Muscle of arm (tissue), 14 donors: ENCODE measurements at places on chromosomes 2 and 18. TPM values are rescaled to one million over a fixed set of nuclear protein-coding genes. Genes with fewer than 3 reads are reported as not detected.
A peak's percentile ranks its signal among the peaks of the same experiment; 100 is the strongest.

Gene FABP1
- 0.75 TPM for polyA plus RNA-seq

Gene GAL3ST2
- not detected for polyA plus RNA-seq

Gene CFAP221
- polyA plus RNA-seq = 0.67 TPM

Gene ITGB6
- 77.2 TPM for polyA plus RNA-seq

Gene MC5R
- polyA plus RNA-seq = 0.97 TPM

Gene CRYGD
- polyA plus RNA-seq = not detected

Gene IMMT
- 76.8 TPM for polyA plus RNA-seq

Gene GKN1
- not detected for polyA plus RNA-seq

Gene ERBB4
- 3.1 TPM for polyA plus RNA-seq

Gene TRIM43
- not detected for polyA plus RNA-seq

DNA sequence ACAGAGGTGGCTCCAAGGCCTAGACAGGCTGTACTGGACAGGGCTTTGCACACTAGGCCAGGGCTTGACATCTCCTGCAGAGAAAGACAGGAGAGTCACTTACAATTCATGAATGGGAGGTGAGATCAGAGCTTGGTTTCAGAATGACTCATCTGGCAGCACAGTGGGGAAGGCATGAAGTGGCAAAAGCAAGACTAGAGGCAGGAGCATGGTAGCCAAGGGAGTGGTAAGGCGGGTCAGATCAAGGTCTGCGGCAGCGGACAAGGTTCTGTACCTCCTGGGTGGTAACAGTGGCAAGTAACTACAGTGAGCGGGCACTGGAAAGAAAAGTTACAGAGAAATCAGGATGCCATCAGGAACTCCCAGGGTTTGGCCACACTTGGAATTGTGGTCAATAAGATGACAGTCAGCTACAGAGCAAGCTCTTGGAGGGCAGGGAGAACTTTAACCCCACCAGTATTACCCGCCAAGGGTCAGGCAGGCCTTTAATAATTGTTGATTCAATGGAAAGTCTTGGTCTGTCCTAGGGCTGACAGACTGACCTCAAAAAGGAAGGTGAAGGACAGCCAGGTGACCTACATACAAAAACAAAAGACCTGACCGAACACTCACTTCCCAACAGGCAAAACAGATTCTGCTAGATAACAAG, 5.7 kb downstream of the MCFD2 start:
- DNase-seq = no peak

DNA sequence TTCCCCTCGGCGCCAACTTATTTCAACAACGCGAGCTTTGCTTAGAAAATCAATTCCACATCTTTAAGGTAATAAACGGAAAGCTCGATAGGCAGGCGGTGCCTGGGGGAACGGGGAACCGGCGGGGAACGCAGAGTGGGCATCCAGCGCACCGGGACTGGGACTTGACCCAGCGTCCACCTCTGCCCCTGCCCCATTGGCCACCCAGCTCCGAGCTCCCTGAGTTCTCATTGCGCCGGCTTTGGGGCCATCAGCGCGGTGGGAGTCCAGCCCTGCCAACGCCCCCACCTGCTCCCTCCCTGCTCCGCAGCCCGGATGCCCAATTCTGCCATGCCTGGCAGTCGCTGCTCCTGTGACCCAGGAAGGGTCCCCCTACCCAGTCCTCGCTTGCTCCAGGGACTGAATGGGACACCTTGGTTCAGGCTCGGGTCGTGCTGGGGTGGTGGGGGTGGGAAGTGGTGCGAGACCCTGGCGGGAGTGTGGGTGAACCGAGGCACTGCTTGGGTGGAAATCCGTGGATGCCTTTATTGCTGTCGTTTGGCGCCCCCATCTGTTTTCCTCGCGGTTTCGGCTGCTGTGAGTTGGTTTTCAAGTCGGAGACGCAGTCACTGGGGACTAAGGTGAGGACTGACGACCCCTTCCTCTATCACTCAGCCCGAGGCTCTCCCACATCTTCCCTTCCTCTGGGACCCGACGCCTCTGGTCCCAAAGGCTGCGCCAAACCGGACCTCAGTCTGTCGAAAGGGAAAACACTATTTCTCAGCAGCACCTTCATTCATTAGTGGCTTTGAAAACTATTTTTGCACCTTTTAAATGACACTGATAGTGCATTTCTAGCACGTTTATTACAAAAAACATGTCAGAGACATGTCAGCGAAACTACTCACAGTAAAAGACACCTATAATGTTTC, 2.4 kb upstream of the EVX2 start:
- peak; percentile 40 for DNase-seq

DNA sequence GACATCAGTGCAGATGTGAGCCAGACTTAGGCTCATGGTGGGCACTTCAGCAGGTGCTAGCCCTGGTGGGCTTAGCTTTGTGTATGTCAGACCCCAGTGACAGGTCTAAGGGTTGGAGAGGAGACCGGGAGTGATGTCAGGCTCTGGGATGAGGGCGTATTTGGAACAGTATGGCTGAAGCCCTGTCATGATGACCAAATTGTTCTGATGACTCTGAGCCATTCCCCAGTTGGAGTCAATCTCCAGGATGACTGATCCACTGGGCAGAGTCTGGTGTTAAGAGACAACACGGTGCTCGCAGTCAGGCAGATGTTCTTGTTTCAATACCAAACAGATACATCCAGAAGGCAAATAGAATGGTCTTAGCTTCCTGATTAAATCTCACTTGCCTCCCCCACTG, 241.5 kb downstream of the SOX11 start:
- no peak for DNase-seq

GRCh38 chr2:225274751-225275150, 124.8 kb upstream of the NYAP2 start:
- no peak for DNase-seq

DNA sequence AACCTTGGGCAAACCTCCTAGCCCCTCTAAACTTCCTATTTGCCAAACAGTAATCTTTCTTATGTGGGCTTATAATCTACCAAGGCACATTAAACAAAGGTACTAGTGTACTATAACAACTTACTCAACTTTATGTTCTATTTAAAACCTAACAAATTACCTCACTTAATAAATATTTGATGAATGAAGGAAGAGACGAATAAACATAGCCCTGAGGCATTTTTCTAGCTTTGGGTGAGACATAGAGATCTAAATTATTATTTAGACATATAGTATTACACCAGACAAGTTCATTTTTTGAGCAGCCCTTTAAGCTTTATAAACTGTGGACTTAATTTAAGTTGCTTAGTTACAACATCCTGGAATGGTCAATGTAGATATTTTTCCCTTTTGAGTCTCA, 104.6 kb downstream of the UNC80 start:
- DNase-seq = no peak

GRCh38 chr18:76177160-76177559, 317.9 kb downstream of the ZNF516 start:
- no peak for DNase-seq

- DNase-seq = no peak
Measured at GRCh38 chr18:10745971-10746370, 220.1 kb downstream of the NAPG start.

DNA sequence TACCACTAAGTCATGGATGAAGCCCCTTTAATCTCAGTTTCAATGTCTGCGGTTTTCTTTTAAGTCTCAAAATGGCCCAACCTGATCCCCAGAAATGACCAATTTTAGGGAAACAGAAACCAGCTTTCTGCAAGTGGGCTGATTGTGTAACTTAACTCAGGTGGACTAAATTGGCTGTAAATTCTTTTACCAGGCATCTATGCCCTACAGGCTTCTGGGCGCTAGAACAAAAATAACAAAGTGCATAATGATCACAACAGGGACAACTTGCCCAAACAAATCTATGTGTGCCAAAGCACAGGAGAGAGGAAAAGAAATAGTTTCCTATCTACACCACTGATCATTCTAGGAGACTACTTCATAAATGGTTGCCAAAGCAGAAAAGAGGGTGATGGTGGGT, 112.3 kb upstream of the SETBP1 start:
- no peak for DNase-seq

DNA sequence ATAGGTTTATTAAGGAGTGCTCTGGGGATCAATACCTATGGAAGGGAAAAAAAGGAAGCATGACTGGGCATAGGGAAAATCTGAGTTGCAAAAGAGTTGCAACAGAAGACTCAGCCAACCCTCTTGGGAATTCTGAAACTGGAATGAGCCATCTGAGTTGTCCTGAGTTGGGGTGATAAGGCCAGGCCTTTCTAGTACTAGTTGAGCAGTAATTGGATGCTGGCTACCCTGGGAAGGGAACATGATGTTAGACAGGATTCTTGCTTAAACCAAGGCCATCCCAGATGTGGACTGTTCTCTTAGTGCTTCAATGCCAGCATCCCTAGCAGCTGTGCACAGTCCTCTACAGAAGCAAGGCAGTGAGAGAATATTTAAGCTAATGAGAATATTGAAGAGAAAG, 348.8 kb upstream of the GULP1 start:
- no peak for DNase-seq

DNA sequence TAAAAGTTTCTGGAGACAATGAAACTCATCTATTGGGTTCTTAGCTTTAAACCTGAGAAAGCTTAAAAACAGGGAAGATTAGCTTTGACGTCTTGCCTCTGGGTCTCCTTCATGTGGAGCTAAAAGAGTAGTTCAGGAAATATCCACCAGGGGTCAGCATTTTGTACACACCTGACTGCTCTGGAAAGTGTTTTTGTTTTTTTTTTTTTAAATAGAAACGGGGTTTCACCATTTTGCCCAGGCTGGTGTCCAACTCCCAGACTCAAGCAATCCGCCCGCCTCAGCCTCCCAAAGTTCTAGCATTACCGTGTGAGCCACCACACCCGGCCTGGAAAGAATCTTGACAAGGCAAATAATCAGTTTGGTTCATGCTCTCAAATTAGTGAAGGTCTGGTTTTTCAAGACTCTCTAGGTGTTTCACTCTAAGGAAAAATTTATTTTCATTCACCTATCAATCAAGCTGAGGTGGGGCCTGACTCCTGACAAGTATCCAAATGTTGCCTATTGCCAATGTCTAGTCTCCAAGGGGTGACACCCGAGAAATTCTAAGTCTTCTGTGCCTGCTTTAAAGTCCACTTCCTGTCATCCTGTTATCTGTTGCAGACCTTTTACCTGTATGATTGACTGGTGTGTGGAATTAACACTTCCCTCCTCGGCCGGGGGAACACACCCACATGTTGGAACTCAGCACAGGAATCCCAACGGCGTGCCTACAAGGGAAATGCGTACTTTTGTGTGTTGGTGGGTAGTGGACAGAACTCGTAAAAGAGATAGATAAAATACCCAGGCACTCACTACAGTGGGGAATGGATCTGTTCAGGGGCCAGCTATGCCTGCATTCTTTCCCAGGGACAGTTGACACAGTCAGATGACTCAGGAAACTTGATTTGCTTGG, 11.3 kb downstream of the IL1RN start:
- peak; percentile 66 for DNase-seq

- DNase-seq = no peak
Measured at GRCh38 chr2:241937297-241937696, 67.8 kb downstream of the RTP5 start.

DNA sequence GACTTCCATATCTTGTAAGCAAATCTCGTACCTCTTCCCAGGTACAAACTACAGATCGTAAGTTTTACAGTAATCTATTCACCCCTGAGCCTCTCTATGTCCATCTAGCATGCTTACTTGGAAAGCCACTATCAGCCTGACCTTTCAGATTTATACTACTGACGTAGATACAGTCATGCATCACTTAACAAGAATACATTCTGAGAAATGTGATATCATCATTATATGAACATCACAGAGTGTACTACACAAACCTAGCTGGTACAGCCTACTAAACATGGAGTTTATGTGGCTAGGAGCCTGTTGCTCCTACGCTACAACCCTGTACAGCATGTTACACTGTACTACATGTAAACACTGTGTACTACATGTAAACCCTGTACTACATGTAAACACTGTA, 293.2 kb upstream of the ZNF804A start:
- no peak for DNase-seq

DNA sequence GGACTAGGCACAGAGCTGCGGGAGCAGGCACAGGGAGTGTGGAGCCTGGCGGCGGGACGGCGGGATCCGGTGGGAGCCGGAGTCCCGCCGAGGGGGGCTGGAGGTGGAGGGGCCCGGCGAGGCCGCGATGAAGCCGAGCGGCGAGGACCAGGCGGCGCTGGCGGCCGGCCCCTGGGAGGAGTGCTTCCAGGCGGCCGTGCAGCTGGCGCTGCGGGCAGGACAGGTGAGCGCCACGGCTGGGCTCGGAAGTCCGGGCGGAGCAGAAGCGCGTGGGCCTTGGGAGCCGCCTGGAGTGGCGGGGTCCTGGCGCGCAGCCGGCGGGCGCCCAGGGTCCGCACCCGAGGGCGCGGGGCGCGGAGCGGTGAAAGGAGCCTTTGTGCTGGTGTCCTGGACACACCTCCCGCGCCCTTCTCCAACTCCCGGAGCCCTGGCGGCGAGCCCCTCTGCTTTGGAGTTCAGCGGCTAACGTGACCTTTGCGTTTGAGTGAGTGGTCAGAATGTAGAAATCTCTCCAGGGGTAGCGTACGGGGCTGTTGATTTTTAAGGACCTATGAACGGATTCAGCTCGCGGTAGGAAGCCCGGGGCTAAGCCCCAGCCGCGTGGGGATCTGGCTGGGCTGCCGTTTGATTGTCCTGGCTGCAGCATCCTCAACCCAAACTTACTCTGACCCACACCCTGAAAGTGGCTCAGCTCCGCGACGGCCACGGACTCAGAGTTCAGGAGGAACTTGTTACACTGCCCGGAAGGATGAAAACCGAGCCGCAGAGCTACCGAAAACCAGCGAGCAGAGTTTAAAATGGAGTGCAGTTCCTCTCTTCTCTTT, 448 bp downstream of the IMPA2 start:
- DNase-seq = peak; percentile 57

DNA sequence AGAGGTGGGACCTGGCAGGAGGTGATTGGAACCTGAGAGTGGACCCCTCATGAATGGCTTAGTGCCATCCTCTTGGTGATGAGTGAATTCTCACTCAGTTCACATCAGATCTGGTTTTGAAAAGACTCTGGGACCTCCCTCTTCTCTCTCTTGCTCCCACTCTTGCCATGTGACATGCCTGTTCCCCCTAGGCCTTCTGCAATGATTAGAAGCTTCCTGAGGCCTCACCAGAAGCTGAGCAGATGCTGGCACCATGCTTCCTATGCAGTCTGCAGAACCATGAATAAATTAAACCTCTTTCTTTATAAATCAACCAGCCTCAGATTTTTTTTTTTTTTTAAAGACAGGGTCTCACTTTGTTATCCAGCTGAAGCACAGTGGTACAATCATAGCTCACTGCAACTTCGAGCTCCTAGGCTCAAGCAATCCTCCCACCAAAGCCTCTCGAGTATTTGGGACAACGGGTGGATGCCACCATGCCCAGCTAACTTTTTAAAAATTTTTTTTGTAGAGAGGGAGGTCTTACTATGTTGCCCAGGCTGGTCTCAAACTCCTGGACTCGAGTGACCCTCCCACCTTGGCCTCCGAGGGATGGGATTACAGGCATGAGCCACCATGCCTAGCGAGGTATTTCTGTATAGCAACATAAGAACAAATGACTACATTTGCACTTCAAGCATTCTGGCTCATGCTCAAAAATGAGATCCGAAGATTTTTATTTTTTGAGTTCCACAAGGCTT, 2.0 kb upstream of the ZFAND2B start:
- no peak for DNase-seq

DNA sequence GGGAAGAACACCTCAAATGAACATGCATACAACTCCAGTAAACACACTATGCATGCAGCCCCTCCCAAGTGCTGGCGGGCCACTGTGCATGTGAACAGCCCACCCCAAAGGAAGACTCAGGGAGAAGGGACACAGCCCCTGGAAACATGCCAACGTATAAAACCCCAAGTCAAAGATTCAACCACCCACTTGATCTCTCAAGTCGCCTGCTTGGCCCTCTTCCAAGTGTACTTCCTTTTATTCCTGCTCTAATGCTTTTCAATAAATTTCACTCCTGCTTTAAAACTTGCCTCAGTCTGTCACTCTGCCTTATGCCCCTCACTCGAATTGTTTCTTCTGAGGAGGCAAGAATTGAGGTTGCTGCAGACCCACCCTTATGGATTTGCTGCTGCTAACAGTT, 139.1 kb downstream of the C1D start:
- no peak for DNase-seq
